Stimulated activated CD8-positive, alpha-beta memory T cell treated with anti-CD3 and anti-CD28 coated beads, Interleukin-4, amount 100 ng/mL, for 1 hour (primary cell): ENCODE measurements at places on chromosomes 4 and X.

- no peak for DNase-seq
Observed at GRCh38 chrX:13647709-13648212, 5.2 kb upstream of the TCEANC start.

DNA sequence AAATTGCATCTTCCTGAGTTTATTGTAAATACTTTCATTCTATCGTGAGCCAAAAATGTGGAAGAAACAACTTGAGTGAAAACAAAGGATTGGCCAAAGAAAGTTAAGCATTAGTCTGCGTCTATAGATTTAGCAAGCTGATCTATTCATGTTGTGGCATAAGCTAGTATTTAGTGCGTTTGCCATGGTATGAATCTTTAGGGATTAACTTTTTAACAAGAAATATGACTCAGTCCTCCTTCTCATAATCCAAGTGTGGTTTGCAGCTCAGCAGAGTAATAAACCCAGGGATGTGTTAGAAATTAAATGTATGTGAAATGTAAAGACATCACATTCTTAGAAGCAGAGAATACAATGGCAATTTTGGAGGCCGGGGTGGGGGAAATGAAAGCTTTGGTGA lies 1110.9 kb downstream of the NLGN4X start:
- DNase-seq, result no peak

DNA sequence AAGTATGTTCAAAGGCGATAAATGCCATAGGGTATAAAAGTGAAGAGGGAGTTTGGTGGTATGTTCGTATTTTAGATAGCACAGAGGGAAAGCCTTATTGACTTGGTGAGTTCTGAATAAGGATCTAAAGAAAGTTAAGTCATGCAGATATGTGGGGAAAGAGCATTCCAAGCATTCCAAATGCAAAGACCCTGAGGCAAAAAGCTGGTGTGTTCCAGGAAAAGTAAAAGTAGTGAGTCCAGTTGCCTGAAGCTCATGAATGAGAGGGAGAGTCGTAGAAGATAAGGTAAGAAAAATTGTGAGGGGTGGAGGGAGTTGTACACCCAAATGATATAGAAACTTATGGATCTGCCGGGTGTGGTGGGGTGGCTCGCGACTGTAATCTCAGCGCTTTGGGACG lies 426.7 kb downstream of the RPA4 start:
- DNase-seq, result no peak

DNA sequence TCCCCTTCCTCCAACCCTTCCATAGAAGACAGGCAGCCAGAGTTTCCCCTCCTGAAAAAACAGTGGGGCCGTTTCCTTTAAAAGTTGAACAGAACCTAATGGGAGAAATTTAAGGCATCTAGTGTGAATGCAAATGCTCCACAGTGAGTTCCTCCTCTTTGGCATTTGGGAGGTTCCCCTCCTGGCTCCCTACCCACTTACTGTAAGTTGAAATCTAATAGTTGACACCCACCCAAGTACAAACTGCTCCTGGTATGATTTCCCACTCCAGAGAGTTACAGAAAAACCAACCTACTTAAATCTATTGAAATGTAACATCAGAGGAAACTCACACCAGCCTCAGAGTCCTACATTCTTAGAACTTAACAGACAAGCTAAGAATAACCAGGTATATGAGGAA lies 17.6 kb downstream of the ENPEP start:
- DNase-seq, result no peak

DNA sequence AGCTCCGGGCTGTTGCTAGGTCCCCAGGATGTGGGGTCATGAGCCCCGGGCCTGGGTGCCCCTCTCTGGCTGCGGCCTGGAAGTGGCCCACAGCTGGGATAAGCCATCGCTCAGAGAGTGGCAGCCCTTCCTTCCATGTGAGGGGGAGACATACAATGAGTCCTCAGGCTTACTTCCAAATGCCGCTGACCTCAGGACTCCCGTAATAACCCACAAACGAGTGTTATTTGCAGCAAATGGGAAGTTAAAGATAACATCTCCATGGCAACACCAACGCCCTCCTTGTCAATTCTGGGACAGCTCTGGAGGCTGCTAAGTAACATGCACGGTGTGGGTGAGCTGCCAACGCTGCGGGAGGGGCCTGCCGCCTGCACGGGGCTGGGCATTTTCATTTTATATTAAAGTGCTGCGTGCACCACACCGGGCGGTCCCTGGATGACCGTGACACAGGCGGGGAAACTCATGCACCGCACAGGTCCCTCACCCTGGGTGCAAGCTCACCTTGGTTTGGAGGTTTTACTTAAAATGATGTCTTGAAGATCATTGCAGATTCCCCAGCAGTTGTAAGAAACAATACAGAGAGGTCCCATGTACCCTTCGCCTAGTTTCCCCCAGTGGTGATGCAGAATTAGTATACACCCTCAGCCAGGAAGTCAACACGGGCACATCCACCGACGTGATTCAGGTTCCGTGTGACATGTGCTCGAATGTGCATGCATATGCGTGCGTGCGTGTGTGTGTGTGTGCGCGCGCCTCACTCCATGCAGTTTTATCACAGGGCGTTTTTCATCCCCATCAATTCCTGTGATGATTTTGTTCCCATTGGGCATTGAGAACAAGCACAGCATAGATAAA lies 79.4 kb downstream of the ABLIM2 start:
- no peak for DNase-seq

DNA sequence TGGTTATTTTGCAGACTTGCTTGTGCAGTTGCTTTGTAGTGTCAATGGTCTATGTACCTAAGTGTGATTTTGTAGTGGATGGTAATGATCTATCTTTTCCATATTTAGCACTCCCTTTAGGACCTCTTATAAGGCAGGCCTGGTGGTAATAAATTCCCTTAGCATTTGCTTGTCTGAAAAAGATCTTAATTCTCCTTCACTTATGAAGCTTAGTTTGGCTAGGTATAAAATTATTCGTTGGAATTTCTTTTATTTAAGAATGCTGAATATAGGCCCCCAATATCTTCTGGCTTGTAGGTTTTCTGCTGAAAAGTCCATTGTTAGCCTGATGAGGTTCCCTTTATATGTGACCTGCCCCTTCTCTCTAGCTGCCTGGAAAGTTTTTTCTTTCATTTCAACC lies 10.6 kb upstream of the HSD17B13 start:
- no peak for DNase-seq

DNA sequence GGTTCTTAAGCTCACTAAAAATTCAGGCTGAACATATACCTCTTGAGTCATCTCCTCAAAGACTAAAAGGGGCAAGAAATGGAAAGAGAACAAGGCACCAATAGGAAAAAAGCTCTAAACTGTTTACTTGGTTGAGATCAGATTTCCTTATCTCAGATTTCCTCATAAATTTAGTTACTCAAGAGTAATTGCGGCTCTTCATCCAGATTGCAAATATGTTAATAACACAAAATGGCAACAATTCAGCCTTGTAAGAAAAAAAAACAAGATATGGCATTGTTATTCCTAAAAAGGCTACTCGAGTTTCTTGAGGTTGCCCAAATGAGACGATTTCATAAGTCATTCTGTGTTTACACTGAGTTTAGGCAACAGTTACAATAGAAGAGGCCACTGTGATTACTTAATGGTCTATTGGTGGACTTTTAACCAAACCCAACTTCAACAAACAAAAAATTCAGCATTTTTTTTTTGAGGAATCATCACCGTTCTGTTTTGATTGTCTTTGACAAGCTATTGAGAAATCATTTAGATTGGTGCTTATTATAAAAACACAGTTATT lies 97.9 kb upstream of the PDHA1 start:
- no peak for DNase-seq

- no peak for DNase-seq
Observed at GRCh38 chrX:19625612-19626011, 110.3 kb upstream of the MAP3K15 start.

DNA sequence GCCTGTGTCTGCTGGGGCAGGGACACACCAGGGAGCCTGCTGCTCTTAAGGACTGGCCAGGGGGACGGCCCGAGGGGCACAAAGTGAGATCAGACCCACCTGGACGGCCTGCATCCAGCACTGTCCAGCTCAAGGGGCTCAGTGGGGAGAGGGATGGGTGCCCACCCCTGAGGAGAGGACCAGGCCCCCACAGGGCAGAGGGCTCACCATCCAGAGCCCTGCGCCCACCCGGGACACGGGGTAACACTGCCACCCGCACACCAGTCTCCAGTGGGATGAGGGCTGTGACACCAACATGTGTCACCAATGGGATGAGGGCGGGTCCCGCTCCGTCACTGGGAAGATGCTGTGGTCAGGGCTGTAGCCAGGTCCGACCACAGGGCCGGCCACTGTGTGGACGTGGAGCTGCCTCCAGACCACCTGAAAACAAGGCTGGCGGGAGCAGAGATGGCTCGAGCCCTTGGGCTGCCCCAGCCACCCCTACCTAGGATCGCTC lies 13.2 kb downstream of the DGKQ start:
- DNase-seq, result no peak

DNA sequence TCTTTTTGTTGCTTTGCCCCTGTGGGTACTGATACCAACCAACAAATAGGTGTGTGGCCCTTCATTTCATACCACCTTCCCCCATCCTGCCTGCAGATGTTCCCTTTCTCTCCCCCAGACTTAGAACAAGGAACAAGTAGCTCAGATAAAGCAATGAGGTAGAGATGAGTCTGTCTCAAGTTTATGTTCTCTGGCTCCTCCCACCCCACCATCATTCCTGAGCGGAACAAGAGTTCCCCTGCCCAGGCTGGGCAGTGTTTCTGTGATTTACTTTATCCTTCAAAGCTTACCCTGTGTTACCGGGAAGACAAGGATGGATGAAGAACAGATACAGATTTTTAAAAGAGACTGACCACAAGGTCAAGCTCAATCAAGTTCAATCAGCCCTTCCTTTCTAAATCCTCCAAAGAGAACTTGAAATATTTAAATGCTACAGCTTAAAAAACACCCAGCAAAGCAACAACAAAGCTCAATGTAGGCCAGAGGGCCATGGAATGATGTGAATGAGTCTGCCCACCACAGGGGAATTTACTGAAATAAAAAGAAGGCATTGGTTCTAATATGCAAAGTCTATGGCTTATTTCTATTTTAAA lies 80.1 kb upstream of the UCP1 start:
- DNase-seq, result no peak

DNA sequence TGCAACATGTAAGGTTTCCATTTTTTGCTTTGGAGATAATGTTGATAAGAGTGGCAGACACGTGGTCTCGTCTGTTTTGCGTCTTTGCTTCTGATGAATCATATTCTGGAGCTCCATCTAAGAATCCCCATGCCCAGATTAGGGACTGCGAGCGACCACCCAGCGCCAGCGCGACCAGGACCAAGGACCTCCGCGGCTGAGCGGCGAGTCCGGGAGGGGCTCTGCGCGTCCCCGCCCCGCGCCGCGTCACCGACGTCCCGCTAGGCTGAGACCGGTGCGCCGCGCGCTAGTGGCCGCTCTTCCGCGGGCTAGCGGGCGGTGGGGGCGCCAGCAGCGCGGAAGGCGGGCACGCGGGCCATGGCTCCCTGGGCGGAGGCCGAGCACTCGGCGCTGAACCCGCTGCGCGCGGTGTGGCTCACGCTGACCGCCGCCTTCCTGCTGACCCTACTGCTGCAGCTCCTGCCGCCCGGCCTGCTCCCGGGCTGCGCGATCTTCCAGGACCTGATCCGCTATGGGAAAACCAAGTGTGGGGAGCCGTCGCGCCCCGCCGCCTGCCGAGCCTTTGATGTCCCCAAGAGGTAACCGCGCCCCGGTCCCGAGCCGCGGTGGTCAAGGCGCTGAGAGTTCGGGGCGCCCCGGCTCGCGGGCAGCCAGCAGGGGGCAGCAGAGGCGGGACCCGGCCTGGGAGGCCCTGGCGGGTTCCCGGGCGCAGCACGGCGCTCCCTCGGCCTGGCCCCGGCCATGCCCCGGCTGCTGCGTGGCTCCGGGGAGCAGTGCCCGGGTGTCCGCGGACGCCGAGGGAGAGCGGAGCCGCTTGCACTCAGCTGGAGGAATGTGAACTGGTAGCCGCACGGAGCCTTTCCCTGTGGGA lies at the start of gene SRD5A3:
Gene SRD5A3, plus strand, starts transcription at position 263 of the 871 bp plus-strand sequence. Its CDS starts 95 bp downstream, at position 358.
- peak; percentile 50 for DNase-seq

GRCh38 chr4:67885762-67886161 lies 2.0 kb upstream of the TMPRSS11D start:
- DNase-seq, result no peak

DNA sequence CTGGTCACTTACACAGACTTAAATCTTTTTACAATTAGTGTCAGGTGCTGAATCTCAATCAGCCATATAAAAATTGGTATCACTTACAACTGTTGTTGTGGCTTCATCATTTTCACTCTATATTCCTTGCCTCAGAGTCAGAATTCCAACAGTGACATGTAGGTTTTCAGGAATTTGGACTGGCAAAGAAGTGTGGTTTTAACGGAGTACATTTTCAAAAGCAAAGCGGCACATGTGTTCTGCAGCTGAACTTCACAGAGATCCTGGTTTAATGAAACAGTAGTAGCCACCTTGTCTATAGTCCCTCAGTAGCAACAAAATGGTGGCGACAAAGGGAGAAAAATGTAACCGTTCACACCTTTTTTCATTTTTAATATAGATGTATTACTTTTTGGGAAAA lies 486.6 kb downstream of the FAT4 start:
- DNase-seq, result no peak

GRCh38 chr4:66429276-66429675 lies 759.0 kb upstream of the EPHA5 start:
- DNase-seq, result no peak

DNA sequence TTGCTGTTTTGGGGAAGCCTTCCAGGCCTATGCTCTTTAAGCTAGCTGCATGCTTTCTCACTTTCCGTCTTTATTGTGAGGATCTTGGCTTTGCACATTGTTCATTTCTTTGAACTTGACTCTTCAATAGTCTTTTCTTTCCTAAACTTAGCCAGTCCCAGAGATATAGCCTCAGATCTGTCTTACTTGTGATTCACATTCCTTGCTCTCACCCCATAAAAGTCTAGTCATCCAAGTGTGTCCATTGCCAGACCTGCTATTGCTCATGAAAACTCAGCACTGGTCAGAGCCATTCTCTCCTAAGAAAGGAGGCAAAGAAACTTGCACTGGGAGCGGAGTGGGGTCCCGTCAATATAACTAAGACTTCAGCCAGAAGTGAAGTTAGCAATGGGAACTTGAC lies 275.0 kb upstream of the CTSO start:
- no peak for DNase-seq

- no peak for DNase-seq
Observed at GRCh38 chr4:103361926-103362325, 163.8 kb upstream of the CENPE start.
